ENCODE measurements at places on chromosomes 5 and 9.

DNA sequence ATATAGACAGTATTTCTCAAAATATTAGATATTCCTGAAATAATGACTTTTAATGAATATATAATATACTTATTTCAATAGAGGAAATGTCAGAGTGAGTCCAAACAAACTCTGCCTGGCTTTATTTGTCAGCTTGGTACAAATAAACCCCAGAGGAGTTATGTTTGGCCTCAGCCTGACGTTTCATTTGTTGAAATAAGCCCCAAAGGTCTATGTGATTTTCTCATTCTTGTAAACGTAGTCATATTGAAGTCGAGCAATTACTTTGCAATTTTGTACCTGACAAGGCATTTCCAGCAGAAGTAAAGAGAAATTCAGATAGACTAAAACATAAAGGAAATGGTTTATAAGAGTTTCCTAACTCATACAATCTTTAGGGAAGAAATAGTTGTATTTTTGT lies 57.9 kb downstream of the MCCC2 start:
- no peak for DNase-seq

DNA sequence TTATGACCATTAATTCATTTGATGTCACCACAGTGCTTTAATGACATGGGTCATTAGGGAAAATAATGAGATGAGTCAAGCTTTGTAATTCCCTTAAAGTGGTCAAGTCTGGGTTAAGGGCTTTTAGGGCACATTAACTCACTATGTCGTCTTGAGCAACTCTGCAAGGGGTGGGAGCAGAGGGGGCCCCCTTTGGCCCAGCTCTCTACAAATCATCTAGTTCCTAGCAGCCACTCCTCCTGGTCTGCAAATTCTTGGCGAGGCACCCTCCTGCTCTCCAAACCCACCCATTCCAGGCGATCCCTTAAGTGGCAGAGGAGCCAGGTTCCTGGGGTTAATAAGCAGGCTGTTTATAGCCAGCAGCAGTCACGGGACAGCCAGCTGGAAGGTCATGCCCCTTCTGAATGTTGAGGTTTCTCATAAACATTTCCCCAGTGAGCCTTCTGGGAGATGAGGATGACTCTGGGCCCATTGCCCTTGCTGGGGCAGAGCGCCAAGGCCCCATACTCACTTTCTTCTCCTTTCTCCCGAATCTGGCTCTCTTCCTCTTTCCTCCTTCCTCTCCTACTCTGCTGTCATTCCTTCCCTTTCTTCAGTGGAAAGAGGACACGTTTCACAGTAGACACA lies 14.3 kb upstream of the GPX3 start:
- DNase-seq = peak; percentile 13

- DNase-seq = no peak
Observed at GRCh38 chr5:158951436-158952247, 148.1 kb downstream of the EBF1 start.

DNA sequence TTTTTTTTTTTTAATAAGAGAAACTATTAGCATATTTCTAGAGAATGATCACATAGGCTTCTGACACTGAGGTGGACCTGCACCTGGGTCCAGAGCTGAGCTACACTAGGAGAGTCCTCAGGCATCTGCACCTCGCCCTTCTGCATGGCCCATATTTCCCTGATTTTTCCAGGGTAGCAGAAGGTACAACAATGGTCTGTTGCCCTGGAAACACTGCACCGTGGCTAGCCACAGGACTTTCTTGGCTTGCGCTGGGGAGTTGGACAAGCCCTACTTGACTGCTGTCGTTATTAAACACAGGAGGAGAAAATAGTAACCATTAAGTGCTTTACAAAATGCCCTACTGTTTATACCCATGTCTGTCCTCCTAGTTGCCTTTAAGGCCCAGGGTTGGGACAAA lies 615.7 kb upstream of the MEF2C start:
- no peak for DNase-seq

GRCh38 chr9:70883056-70883455 lies 238.4 kb downstream of the TRPM3 start:
- no peak for DNase-seq
